ENCODE measurements at places on chromosomes 12 and 14.

DNA sequence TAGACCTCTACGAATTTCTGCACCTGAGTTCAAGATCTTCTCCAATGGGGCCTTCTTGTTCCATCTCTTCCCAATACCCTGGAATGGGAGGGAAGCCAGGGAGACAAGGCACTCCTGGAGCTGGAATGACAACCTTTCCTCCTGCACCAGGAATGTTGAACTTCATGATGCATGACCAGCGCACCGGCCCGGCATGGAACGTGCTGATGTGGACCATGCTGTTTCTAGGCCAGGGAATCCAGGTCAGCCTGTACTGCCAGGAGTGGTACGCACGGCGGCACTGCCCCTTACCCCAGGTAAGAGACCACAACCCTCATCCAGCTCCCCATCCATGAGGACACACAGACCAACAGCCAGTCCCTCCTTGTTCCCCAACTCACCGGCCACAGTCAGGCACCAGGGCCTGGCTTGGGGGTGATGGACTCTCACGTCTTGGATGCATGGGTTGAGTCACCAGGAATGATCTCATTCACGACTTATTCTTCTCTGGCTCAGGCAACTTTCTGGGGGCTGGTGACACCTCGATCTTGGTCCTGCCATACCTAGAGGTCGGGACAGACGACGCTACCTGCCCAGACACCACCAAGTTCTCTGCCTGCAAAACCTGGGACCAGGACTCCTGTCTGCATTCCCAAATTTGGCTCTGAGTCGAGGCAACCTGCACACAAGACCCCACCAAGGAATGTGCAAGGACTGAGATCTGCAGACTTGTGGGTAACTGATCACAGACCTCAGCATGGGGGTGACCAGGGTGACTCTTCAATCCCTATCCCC lies 20.5 kb downstream of the SOAT2 start:
- no peak for DNase-seq

- no peak for DNase-seq
Observed at GRCh38 chr12:33587784-33588712, 148.4 kb upstream of the SYT10 start.

DNA sequence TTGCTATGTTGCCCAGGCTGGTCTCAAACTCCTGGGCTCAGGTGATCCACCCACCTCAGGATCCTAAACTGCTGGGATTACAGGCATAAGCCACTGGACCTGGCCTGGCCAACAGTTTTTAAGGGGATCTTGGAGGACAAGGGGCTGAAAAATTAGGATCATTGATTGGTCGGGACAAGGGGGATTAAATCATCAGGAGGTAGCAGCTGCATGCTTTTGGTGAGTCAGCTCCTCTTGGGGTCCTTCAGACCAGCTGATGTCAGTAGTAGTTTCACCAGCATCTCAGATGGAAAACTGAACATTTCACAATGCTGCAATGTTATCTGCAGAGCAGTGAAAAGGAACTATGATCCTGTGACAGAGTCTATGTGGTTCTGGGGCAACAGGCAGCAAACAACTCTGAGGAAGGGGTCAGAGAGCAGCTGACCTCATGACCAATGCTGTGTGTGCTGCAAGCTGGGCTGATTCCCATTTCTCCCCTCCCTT lies 6.3 kb downstream of the LRRC74A start:
- no peak for DNase-seq

GRCh38 chr12:106645074-106645421 lies 62.2 kb downstream of the RFX4 start:
- DNase-seq, result no peak

GRCh38 chr12:7155471-7156034 lies 25.4 kb downstream of the CLSTN3 start:
- DNase-seq, result no peak

DNA sequence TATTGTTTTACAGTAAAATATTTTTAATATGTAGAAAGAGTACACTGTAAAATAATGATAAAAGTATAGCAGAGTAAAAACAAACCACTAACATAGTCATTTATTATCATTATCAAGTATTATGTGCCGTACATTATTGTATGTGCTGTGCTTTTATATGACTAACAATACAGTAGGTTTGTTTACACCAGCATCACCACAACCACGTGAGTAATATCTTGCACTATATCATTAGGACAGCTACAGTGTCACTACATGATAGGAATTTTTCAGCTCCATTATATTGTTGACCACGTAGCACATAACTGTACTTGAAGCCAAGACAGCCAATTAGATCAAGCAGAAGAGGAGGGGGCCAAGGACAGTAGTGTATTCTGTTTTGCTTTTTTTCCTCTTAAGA lies 415.4 kb downstream of the RAD51B start:
- no peak for DNase-seq

DNA sequence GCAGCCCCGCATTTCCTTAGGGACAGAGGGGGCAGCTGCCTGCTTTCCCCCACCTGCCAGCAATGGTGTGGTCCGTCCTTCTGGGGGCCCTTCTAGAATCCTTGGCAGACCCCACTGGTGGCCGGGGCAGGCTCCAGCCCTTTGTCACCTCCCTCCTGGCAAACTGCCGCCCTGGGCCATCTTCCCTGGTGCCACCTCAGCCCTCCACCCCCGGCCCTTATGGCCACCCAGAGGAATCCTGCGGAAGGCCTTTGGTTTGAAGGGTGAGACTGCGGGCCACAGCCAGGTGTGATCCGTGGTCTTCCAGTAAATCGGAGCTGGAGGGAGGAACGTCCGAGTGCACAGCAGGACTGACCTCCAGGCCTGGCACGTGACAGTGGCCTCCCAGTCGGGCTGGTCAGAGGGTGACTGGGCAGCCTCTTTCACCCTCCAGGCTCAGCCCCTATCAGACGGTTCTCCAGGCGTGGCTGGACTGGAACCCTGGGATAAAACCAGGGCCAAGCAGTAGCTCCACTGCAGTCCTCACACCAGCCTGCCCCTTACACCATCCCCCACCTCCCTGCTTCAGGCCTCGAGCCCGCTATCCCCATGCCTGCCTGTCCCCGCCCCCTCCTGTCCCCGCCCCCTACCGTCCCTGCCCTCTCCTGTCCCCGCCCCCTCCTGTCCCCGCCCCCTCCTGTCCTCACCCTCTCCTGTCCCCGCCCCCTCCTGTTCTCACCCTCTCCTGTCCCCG lies 12.4 kb downstream of the FBRSL1 start:
- DNase-seq, result peak; percentile 11

DNA sequence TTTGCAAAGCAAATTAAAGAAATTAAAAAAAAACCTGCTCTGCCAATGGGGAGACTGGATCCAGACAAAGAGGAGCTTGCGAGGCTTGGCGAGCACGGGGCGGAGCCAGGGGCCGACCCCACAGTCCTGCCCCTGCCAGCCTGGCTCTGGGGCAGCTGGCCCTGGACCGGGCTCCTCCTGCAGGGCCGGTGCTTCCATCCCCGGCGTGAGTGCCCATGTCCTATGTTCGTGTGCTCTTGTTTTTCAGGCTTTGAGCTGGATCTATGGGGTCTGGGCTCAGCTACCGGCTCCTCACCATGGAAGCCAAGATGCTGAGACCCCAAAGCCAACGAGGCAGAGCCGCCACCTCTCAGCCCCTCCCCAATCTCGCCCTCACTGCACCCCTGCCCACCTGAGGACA lies 176.8 kb downstream of the KIF26A start:
- no peak for DNase-seq

Measured in CD4-positive, alpha-beta T cell treated with Interleukin-1 beta for 1 hour (primary cell).